ENCODE measurements at places on chromosomes 2 and 18.

DNA sequence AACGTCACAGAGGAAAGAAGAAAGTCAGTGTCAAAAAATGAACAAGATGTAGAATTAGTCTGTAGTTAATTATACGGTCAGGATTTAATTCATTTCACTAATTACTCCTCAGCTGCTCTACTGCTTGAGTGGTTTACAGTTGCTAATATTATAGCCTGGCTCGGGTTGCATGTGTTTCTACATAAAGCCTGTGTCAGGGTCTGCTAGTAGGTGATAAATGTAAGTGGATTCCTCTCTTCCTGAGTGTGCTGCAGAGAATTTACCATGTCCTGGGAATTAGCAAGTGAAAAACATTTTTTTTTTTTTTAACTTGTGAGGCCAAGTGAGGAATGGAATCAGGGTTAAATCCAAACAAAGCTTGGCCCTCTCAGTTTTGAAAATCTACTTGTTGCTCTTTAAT lies 622.6 kb downstream of the EPHA4 start:
- DNase-seq = no peak

- DNase-seq = no peak
These were observed 5.3 kb upstream of the ASAP2 start for GRCh38 chr2:9201185-9201891.

GRCh38 chr2:121454549-121455090 lies 76.1 kb upstream of the RNU4ATAC start:
- no peak for DNase-seq

DNA sequence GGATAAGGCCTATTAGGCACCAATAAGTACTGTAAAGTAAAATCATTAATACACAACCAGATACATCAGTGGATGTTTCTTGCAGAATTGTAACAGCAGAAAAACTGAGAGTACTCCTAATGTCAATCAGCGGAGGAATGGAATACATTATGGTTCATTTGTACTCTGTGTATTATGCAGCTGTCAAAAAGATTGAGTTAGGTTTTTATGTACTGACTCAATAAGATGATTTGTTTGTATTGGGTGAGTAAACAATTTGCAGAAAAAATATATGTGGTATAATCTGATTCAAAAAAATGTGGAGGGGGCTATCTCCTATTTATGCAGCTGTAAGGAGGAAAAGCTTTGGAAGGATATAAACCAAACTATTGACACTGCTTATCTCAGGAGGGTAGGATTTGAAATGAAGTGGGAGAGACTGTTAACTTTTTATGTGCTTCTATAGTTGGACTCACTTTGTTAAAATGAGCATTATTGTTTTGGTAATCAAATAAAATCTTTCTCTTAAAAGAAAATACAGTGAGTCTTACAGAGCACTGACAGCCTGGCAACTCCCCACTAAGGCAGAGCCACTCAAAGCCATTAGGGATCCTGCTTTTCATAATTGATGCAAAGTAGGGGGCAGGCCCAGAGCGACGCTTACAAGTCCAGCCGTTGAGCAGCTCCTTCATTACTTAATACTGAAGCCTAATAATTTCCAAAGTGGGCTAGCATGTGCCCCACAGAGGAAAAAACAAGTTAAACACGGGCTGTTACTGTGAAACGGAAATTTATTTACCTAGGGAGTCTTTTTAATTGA lies 168.8 kb downstream of the PHLPP1 start:
- no peak for DNase-seq

GRCh38 chr2:49152824-49153223 lies 1.5 kb downstream of the FSHR start:
- no peak for DNase-seq

GRCh38 chr2:148814860-148815419 lies 60.1 kb upstream of the KIF5C start:
- no peak for DNase-seq

DNA sequence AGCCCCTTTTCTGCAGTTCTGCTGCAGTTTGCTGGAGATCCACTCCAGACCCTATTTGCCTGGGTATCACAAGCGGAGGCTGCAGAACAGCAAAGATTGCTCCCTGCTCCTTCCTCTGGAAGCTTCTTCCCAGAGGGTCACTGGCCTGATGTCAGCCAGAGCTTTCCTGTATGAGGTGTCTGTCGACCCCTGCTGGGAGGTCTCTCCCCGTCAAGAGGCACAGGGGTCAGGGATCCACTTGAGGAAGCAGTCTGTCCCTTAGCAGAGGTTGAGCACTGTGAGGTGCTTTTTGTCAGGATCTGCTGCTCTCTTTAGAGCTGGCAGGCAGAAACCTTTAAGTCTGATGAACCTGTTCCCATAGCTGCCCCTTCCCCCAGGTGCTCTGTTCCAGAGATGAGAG lies 42.0 kb upstream of the MYL1 start:
- no peak for DNase-seq

DNA sequence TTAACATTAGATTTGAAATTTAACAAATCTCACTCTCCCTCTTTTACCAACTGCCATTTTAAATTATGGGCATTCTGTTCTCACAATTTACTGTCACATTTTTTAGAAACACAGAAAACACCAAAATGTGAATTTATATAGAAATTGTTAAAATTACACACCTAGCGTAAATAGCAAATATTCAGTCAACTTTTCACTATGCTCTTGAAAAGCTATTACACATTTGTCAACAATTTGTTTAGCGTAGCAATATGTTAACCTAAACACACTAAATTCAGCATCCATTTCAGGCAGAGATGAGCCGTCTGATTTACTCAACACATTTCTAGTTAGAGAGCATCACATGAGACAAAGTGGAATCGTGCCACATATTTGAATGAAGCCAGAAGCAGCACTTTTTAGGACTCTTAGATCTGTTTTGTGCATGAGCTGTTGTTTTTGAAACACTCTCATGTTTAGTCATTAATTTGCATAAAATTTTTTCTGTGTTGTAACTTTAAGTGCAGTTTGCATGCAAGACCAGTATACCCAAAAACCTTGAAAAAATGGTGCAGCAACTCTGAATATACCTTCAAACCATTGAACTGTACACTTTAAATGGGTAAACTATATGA lies 8.2 kb downstream of the TTC32 start:
- DNase-seq = no peak

DNA sequence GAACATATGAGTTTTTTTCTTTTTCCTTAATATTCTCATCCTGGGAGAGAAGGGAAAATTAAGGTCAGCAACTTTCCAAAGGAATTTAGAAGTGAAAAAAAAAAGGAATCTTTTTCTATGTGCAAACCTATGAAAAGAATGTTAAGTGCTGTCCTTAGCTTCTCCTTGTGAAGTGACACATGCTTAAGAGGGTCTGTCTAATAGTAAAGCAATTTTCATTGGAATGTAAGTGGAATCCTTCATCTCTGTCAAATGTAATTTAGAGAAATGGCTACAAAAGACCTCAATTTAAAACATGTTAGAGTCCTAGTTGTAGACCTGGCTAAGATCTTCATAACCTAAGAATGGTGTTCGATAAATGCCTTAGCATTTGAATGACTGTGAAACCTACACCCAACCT lies 117.4 kb upstream of the EPB41L3 start:
- DNase-seq = no peak

- DNase-seq = no peak
These were observed 1539.7 kb upstream of the ACVR2A start for GRCh38 chr2:146305164-146305563.

DNA sequence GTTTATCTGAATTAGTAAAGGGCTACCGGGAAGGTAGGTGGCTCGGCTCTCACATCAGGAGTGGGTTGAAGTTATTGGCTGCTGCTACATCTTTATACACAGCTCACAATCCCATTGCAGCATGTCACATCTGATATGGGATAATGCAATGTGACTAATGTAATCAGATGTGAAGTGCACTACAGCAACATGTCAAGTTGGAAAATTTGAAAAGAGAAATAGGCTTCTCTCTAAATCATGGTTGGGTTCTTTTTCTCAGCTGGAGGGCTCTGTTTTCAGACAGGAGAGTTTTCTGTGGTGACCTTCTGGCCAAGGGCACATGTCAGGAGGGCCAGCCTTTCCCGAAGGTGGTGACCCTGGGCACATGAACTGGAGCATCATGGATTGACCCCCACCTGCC lies 337.5 kb downstream of the HRH4 start:
- no peak for DNase-seq

GRCh38 chr2:113910967-113911678 lies 21.2 kb downstream of the ACTR3 start:
- no peak for DNase-seq

- no peak for DNase-seq
These were observed 303.3 kb downstream of the GBX2 start for GRCh38 chr2:235864733-235865515.

- no peak for DNase-seq
These were observed 151.2 kb upstream of the MMADHC start for GRCh38 chr2:149738767-149739166.

GRCh38 chr2:200212862-200213425 lies 93.5 kb upstream of the SPATS2L start:
- DNase-seq = no peak

DNA sequence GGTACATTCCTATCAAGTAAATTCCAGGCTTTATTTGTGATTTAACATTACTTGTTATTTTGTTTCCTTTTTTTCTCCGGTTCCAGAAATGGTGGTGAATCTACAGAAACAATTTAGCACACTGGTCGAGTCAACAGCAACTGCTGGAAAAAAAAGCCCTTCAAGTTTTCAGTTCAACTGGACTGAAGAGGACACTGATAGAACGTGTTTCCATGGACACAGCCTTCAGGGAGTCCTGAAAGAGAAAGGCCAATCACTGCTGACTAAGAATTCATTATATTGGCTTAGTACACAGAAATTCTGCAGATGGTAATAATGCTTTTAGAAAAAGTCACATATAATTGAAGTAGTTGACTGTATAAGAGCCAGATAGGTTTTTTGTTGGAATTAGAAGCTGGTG lies 32.0 kb upstream of the GRHL1 start:
- DNase-seq = no peak

DNA sequence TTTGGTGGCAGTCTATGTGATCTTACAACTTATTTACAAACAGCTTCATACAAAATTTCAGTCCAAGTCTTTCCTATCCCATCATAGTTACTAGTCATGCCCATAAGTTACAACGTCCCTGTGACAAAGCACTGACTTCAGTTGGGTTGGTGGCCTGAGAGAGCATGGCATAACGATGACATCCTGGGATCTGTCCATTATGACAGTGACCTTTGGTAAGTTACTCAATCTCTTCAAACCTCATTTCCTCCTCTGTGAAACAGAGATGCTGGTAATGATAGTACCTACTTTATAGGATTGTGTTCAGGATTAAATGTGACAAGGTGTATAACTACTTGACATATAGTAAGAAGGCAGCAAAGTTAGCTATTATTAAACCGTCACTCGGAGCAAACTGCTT lies 55.4 kb upstream of the ATP5MC3 start:
- no peak for DNase-seq

DNA sequence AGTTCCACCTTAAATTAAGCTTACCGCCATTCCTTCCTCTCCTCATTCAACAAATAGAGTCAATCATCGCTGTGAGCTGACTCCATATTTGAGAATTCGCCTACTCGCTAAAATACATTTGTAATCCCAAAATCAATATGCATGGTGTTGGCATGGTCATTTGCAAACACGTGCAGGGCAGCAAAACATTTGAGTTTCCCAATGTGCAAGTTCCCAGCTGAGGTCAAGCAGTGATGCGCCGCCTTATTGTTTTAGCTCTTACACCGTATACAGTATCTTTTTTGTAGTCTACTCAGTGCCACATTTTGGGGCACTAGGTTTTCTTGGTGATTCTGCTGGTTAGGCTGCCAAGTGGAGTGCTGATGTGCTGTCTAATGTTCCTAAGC lies 73.3 kb upstream of the MGAT4A start:
- DNase-seq = no peak

GRCh38 chr18:41864216-41864615 lies 90.8 kb upstream of the PIK3C3 start:
- no peak for DNase-seq

GRCh38 chr18:26262156-26262555 lies 35.9 kb downstream of the TAF4B start:
- no peak for DNase-seq

GRCh38 chr2:205629091-205629776 lies 53.1 kb upstream of the NRP2 start:
- DNase-seq = no peak

DNA sequence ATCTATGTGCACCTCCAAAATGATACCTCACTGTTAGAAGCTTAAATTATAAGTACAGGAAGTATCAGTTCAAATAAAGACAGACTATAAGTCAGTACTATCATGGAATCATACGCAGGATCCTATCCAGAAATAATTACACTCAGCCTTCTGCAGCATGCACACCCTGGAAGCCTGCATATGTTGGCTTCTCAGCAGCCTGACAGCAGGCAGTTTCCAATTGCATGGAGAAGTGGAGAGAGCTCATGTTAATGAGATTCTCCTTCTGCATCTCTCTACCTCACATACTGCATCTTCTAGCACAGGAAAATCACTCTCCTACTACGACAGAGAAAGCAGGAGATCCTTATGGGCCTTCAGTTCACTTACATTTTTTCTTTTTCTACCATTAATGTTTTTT lies 20.5 kb downstream of the NR4A2 start:
- no peak for DNase-seq

- no peak for DNase-seq
These were observed 35.6 kb downstream of the COL5A2 start for GRCh38 chr2:189143925-189144324.

DNA sequence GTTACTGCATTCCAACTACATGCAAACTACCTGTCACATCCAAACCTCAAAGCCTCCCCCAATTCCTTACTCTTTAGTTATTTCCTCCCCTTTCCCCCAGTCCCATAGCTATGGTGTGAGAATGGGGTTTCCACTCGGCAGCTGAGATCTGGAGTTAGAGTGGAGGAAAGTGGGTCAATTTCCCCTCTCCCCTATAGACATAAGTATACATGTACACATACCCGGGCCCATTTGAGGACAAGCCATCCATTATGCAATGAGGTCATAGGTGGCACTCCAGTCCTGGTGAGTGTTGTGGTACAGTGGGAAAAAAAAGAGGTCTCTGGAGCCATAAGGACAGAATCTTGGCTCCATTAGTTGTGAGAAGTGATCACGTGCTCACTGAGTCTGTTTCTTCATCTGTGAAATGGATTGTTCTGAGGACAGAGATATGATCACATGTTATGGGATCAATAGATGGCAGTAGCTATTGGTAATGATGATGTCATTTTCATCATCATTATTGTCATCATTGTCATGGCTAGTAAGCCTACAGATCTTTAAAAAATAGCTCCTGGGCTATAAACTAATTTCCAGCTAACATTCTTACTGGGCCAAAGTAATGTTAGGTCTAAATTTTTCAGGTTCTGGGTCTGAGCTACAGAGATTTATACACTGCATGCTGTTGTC lies 119.0 kb downstream of the BCL2L11 start:
- no peak for DNase-seq

DNA sequence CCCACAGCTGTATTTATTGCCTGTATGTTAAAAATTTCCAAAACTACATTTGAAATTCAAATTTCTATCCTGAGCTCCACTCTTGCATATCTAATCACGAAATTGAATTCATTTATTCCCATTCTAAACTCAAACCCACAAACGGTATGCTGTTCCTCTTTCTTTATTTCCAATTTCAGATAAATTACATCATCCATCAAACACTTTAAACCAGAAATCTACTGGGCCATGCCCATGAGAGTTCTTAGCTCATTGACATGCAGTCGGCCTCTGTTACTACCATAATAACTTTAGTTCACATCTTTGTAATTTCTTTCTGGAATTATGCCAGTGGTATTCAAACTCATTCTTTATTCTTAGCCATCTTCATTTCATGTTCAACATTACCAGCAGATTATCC lies 100.3 kb downstream of the COL3A1 start:
- no peak for DNase-seq

- DNase-seq = no peak
These were observed 323.3 kb upstream of the RAB6C start for GRCh38 chr2:129656081-129656598.
